WERI-Rb-1 (cell line): ENCODE measurements at places on chromosomes 6 and 20.
A peak's percentile ranks its signal among the peaks of the same experiment; 100 is the strongest.

DNA sequence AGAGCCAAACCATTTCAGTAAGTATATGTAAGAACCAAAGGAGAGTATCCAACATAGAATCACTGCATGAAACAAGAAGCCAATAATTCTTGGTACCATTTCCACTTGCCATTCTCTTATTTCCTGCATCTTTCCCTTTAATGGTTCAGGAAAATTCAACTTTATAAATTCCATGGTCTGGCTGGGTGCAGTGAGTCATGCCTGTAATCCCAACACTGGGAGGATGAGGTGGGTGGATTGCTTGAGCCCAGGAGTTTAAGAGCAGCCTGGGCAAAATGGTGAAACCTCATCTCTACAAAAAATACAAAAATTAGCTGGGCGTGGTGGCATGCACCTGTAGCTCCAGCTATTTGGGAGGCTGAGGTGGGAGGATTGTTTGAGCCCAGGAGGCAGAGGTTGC lies 21.2 kb downstream of the NHLRC1 start:
- no peak for DNase-seq

GRCh38 chr20:35768731-35769664 lies 2.8 kb upstream of the PHF20 start:
- DNase-seq = peak; percentile 68

- DNase-seq = no peak
These were observed 4.0 kb downstream of the CITED2 start for GRCh38 chr6:139370283-139370998.

DNA sequence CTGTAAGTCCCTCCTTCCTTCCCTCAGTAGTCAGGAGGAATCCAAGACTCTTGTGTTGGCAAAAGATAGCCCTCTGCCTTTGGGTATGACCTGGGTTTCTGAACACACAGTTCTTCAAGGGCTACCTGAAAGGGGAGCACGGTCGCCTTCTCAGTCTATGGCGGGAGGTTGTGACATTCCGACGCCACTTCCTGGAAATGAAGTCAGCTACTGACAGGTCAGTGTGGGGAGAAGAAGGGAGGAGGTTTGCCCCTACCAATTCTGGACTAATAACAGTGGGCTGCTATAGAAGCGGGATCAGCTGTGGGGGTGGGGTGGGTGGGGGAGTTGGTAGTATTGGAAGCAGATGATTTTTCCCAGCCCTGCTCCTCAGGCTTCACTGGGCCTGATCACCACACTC lies 11.5 kb downstream of the CEP250 start:
- no peak for DNase-seq

DNA sequence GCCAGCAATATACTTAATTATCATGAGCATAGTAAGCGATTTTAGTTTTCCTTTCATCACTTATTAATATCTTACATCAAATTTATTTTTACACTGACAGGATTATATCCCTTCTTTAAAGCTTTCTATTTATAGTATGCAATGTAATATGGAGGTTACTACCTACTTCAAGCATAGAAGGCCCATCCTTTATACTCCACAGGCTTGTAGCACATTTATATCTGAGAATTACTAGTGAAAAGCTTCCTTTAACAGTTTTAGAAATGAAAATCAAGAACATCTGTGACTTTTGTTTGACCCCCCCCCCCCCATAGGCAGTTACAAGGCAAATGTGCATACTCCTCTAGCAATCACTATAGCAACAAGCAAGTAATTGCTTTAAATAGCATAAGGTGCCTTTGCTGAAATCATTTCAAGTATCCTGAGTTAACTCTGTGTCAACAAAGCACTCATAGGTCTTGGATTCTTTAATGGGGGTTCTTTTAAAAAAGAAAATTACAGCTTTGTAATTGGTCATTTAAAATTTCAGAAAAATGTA lies 917.7 kb downstream of the PHF3 start:
- no peak for DNase-seq

- DNase-seq = no peak
These were observed 343.2 kb downstream of the FRK start for GRCh38 chr6:115717472-115717871.

GRCh38 chr6:144546807-144547206 lies 261.7 kb downstream of the UTRN start:
- DNase-seq = no peak

DNA sequence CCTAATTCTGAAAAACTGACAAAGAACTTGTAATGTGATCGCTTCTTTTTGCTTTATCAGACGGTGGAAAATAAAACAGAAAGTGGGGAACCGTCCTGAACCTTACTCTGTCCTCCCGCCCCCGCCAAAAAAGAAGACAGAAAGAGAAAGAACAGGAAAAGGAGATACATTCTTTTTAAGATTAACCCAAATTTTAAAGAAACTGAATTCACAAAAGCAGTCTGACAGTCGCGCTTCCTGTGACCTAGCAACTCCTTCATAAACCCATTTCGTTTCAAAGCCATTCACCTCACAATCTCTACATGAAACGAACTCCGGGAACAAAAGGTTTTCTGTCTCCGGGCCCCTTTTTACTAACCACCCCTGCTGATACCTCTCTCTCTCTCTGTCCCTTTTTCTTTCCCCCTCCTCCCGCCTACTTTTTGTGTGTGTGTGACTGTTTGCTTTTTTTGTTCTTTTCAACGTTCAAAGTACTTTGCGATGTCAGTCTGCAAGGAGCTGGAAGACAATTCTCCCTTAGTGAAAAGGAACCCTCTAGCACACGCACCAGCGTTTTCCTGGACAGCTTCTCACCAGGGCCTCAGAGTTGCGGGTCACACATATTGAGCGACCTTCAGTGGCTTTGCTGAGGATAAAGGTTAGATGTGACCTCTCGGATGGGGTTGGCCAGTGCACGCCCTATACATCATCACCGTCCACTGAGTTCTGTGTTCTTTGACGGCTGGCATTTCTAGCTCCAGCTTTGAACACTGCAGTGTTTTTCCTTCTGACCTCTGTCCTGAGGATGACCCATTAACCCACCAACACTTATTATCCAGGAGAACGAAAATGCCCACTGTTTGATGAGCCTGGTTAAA lies 530 bp upstream of the NEDD9 start:
- DNase-seq = no peak

DNA sequence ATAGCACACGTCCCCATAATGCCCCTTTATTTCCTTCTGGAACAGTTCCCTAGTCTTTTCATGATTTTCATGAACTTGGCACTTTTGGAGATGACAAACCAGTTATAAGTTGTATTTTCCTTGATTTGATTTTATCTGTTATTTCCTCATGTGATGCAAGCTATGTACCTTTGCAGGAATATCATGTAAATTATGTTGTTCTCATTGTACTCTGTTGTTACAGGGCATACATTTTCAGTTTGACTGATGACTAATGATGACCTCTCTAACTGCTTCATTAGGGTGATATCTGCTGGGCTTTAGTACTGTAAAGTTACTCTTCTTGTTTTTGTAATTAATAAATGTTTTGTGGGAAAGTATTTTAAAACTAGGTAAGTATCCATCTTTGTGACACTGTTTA lies 147.3 kb downstream of the ZFAND3 start:
- DNase-seq = no peak

DNA sequence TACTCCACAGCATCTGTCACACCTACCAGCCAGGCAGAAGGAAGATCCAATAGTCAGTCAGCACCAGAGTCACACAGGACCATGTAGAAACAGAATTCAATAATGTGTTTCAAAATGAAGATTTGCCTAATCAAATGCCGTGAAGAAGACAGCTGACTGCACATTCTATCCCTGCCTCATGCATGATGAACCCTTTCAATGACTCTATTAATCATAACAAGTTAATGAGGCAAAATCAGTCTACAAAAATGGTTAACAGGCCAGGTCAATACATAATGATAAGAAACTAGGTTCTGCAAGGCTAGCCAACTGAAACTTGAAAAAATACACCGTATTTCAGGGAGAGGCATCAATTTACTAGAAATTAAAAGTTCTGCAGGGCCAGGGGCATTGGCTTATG lies 6.7 kb upstream of the PNRC1 start:
- no peak for DNase-seq

DNA sequence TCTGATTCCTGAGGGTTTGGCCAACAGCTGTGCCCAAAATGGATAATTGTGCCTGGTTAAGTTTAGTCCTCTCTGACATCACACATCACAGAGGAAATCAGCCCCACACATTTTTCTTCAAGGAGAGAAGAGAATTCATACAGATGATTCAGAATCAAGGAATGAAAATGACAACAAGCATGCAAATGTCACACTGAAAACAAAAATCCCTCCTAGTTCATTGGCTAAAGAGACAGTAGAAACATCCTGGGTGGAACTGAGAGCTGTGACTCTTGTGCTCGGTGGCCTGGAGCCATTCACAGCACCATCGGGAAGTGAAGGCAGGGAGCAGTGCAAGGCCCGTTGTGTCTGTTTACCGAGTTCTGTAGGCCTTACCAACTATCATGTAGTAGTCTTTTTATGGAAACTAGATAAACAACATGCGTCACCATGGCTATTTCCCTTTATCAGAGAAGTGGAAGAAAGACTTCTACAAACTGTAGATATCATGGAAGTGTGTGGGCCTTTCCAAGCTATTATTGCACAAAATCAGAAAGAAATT lies 81.7 kb upstream of the TENT5A start:
- no peak for DNase-seq

GRCh38 chr6:14897831-14898230 lies 348.0 kb upstream of the JARID2 start:
- no peak for DNase-seq

GRCh38 chr6:42336431-42336830 lies 115.3 kb downstream of the TRERF1 start:
- peak; percentile 70 for DNase-seq

GRCh38 chr20:20665606-20666332 lies 46.7 kb downstream of the RALGAPA2 start:
- DNase-seq = no peak

GRCh38 chr6:28264834-28265401 lies 2.0 kb upstream of the ZSCAN26 start:
- DNase-seq = no peak

DNA sequence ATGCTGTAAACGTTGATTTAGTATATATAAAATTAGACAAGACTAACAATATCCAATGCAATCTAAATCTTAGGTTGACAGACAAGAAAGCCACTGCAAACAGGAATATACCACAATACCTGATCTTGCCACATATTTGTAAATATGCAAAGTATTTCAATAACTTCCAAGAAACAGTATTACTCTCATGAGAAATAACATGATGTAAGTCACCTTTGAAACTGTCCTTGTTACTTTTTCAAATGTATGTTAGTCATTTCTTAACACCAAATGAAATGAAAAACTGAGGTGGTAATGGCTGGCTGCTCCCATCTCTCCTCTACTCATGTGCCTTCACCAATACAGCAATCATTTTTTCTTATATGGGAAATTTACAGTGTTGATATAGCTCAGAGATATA lies 118.7 kb downstream of the ATG5 start:
- no peak for DNase-seq

DNA sequence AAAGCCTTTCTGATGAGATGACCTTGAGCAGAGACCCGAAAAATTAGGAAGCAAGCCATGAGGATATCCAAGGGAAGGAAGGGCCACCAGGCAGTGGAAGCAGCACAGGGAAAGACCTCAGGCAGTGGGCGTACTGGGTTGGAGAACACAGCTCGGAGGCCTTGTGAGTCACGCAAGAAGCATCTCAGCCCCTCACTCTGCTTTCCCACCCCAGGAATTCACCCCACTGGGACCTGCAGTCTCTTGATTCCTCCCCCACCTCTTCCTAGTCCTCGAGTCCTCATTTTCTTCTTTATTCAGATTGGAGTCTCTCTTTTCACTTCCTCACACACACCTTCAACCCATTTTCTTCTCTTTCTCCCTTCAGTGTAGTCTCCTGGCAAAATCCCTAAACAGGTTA lies 27.0 kb downstream of the RPRD1B start:
- DNase-seq = no peak
